ENCODE measurements at places on chromosomes 3 and 15.

- DNase-seq, result no peak
Observed at GRCh38 chr15:65259367-65259797, 27.3 kb downstream of the PARP16 start.

- DNase-seq, result no peak
Observed at GRCh38 chr3:155318740-155319139, 25.3 kb upstream of the STRIT1 start.

DNA sequence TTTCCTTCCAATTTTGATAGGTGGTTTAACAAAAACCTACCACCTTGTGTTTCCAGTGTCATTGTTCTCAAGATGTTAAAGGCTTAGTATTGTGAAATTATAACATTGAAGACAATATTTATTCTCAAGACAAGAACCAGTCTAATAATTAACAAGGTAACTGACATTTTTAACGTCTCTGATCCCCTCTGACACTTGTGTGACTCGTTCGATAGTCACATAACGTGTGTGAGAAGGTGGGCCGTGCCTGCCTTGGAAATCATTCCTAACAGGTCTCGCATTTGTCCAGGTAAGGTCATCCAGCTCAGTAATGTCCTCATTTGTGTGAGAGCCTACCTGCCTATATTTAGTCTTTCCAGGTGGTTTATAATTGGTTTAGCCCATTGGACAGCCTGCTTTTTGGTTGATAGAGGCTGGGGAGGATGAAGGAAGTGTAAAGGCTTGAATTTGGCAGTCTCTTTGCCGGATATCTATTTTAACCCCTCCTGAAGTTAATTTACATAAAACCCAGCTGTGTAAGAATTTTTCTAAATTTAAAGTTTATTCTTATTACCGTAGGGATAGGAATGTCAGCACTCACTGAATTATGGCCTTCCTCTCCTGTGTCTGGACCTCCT is 94.4 kb downstream of the AKAP13 start:
- no peak for DNase-seq

DNA sequence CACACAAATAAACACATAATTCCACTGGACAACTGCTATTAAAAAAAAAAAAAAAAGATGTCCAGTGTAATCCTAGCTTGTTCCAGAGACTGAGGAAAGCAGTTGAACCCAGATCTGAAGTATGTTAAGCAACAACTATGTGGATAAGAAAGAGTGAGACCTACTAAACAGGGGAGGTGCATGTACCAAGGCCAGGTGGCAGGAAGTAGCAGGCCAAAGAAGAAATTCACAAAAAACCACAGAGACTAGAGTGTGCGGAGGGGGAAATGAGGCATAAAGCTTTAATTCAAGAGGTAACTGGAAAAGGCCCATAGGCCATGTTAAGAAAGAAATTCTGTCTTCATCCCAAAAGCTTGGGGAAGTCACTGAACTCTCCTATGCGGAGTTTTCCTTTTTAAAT is 490.0 kb downstream of the NAALADL2 start:
- no peak for DNase-seq

GRCh38 chr15:59557581-59557980 is 54.0 kb upstream of the GCNT3 start:
- DNase-seq, result no peak

GRCh38 chr3:124316034-124316287 is 324.0 kb upstream of the ROPN1 start:
- no peak for DNase-seq

DNA sequence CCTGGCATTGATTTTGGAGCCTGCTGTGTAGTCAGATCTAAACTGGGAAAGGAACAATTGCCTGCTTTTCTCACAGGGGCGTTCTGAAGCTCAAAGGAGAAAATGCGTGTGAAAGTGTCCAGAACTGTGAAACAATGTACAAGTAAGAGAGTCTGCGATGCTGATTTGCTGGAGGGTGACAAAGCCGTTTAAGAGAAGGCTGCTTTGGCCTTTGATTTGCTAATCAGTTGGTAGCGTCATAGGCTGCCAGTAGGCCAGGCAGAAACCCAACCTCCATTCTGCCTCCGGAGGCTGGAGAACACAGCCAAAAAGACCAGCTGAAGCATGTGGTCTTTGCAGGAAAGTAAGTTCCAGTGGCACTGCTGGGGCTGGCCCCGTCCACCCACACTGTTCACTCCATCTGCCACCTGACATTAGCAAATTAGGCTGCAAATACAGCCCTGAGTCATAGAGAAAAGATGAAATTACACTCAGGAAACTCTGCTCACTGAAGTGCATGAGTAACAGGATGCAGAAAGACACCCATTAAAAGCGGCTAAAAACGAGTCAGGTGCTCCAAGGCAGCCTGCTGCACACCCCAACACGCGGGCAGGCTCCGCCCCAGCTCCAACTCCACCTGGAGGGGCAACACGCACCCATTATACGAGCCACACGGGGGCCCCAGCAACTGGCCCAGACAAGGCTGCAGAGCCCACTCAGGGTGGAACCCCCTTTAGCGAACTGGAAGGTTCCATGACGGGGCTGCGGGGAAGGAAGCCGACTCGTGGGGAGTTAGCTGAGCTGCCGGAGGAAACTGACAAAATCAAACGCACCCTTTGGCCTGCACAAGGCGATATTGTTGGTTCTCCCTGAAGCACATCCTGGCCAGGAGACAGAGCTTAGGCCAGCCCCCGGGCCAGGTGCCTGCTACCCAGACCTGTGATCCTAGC is 31.6 kb downstream of the ZDHHC19 start:
- peak; percentile 67 for DNase-seq

GRCh38 chr15:40279437-40280141 is 3.3 kb downstream of the ANKRD63 start:
- peak; percentile 38 for DNase-seq

DNA sequence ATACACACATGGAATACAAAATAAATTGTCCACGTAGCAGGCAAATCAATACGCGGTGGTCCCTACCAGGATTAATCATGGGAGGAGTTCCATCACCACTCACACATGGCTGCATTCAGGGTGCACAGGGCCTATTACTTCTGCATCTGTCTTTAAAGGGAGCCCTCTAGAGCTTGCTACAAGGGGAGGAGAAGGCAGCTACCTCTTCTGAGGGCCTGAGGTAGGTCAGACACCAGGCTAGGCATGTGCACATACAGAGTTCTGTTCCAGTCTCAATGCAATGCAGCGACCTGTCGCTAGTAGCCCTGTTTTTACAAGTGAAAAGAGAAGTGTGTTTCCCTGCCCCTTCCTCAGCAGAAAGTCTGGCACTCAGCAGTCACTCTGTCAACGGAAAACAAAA is 102.7 kb downstream of the ROBO2 start:
- no peak for DNase-seq

DNA sequence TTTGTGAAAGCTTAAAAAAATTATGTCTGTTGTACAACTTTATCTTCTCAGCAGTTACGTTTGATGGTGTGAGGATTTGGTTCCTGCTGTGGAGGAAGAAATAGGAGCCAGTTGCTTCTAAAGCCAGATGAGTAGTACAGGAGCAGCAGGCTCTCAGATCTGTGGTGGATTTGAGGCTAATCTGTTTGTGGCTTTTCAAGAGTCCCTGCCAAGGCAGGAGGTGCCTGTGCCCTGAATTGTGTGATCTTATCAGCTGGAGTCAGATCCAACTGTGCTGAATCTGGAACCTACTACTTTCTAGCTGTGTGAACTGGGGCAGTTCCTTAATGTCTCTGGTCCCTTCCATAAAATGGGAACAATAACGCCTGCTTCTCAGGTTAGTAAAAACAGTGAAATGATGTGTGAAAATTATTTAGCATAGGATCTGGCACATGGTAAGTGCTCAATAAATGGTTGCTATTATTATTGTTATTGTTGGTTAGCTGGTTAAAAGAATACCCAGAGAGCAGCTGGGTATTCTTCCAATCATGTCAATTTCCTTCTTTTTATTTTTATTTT is 7.7 kb downstream of the CLDN11 start:
- DNase-seq, result no peak

DNA sequence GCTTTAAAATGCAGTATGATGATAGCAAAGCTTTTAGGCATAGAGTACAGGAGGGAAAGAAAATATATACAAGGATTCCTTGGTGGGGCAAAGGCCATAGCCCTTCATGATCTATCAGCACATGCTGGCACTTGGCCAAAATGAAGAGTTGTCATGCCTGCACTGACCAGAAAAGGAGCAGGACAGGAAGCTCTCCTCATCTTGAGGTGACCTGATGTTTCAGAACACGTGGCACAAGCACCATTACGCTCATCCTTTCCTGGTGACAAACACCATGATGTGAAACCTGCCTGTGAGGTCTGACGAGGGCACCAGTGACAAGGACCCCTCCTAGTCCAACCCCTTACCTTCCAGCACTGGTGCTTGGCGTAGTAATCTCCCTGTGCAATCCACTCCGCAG is 77.9 kb upstream of the DCLK3 start:
- no peak for DNase-seq

GRCh38 chr15:100307241-100308212 is 34.2 kb downstream of the ADAMTS17 start:
- DNase-seq, result no peak

DNA sequence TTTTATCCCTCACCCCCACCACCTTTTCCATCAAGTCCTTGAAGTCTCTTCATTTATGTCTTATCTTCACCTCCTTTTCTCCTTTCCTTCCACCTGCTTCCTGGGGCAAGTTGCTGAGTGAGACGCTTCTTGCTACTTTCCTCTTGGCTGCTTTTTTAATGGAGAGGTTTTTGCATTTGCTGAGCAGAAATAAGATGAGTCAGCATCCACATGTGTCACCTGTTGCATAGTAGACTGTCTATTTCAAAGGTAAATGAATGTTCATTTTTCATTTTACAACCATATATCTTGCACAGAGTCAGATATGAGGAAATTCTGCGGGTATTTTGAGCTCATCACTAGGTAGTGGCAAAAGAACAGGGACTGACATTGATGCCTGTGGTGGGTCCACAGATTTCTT is 18.6 kb downstream of the C3orf52 start:
- DNase-seq, result no peak

DNA sequence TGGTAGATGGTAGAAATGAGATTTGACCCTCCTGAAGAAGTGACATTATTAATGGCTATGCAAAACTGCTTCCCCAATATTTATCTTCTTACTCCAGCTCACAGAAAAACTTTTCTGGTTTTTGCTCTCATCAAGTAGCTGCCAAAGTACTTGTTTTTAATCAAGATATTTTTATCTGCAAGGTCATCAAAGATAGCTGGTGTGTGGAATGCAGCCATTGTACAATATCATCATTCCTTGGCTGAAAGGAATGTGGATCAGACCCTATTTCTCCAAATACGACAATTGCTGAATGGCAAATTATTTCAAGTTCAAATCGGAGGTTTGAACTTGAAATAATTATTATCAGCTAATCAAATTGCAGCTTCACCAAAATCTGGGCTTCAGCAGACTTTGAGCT is 126.9 kb upstream of the SLC7A14 start:
- DNase-seq, result no peak

DNA sequence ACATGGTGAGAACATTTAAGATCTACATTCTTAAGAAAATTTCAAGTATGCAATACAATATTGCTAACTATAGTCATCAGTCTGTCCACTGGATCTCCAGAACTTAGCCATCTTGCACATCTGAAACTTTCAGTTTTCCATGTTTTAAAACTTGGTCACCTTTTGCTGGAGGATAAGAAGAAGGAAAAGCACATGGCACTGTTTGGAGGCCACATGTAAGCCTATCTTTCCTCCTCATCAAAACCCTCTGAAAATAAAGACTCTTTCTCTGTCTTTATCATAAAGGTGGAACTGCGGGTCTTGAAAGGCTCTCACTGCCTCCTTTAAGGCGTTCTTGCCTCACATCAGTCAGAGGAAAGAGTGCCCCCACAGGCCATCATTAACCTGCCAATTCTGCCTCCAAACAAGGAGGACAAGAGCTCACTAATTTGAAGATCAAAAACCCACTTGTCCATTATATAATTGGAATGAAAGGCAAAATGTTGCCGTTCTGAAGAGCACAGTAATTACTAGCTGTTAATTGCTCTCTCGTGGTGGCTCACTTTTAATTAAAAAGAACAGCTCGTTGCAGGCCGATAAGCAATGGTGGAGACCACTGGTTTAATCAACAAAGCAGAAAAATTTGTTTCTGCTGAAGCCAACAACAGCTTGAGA is 157.8 kb downstream of the MECOM start:
- no peak for DNase-seq

DNA sequence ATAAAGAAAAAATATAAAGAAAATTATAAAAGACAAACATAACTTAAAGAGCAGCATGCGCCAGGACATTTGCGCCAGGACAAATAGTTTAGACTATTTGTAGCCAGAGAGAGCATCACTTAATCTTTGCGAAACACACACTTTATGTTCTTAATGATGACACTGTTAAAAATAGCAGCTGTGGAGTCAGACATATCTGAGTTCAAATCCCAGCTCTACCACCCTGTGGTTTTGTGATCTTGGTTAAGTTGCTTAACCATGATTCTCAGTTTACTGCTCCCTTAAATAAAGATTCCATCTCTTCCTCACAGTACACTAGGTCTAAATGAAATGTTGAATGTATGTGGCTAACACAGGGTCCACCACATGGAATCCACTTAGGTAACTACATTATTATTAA is 31.4 kb downstream of the KCNMB2 start:
- DNase-seq, result no peak

GRCh38 chr3:73609655-73610054 is 15.1 kb downstream of the PDZRN3 start:
- no peak for DNase-seq

DNA sequence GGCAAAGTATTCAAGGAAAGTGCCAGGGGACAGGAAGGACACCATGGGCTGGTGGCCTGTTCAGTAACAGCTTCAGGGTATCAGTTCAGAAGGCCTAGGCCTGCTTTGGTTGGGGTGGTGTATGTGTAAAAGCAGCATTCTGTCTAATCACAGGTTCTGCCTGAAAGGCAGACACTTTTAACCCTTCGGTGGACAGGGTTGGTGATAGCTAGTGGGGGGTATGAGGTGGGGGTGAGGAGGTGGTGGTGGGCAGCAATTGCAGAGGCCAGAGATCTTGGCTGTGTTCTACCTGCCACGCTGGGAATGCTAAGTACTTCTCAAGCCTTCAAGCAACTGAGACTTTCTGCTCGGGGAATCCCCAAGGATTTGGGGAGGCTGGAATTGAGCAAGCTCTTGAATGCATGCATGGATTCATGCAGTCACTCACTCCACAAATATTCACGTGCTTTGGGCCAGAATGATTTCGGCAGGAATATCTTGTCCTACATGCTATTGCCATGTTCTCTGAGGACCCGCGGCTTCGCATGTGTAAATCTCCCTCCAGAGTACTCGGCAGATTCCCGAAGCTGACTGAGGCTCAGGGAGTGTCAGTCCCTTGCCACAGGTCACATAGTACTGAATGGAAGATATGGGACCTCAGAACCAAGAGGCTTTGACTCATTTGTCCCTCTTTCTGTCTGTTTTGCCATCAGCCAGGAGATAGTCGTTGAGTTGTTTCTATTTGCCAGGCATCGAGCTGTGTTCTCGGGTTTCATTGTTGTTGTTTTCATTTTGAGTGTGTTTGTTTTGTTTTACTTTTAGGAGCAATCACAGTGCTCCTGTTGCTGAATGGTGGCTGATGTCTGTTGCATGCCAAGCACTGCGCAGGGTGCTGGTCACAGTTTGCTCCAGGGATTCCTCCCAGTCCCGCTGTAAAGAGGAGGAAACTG is 65.5 kb downstream of the SMAD3 start:
- DNase-seq, result no peak

Data from stimulated activated CD8-positive, alpha-beta memory T cell treated with anti-CD3 and anti-CD28 coated beads, Interleukin-4, amount 100 ng/mL, for 1 hour (primary cell).